ENCODE measurements at places on chromosomes 13 and 19.

- peak; percentile 98 for DNase-seq
Observed at GRCh38 chr19:10960314-10961072, at the start of gene SMARCA4. Gene SMARCA4, plus strand, starts transcription at chr19:10961030. Its CDS starts 23,122 bp downstream, at chr19:10984152.

GRCh38 chr19:48999481-49000325 lies 6.0 kb downstream of the RUVBL2 start:
- DNase-seq, result peak; percentile 49

DNA sequence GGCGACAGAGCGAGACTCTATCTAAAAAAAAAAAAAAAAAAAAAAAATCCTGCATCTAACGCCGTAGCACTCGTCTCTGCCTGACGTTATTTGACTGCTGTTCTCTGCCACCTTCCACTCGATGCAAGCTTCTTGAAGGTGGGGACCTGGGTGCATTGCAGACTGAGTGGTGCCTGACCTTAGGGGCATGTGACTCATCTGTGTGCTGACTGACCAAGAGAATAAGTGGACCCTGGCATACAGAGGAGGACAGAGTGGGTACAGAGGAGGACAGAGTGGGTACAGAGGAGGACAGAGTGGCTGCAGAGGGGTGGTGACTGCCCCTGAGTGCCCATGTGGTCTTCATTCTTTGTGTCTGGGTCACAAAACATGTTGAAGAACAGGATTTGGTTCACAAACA lies 7.6 kb downstream of the WTIP start:
- no peak for DNase-seq

- DNase-seq, result no peak
Observed at GRCh38 chr19:54179921-54180461, 7.0 kb upstream of the TMC4 start.

- no peak for DNase-seq
Observed at GRCh38 chr13:34900288-34900739, 41.8 kb upstream of the NBEA start.

- no peak for DNase-seq
Observed at GRCh38 chr19:2275588-2276428, 6.2 kb downstream of the PEAK3 start.

DNA sequence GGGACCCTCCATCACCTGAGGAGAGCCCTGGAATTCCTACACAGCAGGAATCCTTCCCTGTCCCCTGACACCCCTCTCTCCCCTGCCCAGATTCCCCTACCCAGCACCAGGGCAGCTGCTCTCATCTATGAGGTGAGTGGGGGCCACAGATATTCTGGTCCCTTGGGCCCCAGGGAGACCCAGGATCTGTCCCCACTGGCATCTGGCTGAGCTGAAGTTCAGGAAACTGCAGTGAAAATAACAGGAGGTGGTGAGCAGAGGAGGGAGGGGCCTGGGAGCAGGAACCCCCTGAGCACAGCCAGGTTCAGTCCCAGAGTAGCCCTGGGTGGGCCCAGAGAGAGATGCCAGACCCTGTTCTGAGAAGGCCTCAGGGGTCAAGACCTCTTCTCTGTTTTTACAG lies 10.1 kb downstream of the CEACAM21 start:
- no peak for DNase-seq

Data from stimulated activated CD4-positive, alpha-beta T cell treated with anti-CD3 and anti-CD28 coated beads, Interleukin-15, amount 100 ng/mL, for 1 hour (primary cell).